Lower lobe of right lung (tissue), 2 donors: ENCODE measurements at places on chromosomes 2 and 18.

DNA sequence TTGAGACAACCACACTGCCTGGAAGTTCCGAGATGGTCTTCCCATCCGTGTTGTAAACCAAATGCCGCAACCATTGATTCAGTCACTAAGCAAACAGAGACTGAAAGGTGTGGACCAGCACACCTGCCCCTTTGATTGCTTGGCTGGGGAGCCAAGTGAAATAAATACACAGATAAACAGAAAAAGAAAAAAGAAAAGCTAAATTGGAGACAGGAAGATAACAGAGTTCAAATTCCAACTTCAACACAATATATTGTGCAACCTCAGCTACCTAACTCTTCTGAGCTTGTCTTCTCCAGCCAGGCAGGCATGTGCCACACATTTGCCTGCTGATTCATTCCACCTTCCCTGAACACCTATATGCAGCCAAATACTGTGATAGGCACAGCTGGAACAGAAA is 110.9 kb downstream of the PID1 start:
- DNase-seq = no peak

GRCh38 chr18:74933930-74934329 is 275.0 kb downstream of the PTGR3 start:
- DNase-seq = no peak

- no peak for DNase-seq
These were observed 134.8 kb downstream of the GCA start for GRCh38 chr2:162478721-162479129.

DNA sequence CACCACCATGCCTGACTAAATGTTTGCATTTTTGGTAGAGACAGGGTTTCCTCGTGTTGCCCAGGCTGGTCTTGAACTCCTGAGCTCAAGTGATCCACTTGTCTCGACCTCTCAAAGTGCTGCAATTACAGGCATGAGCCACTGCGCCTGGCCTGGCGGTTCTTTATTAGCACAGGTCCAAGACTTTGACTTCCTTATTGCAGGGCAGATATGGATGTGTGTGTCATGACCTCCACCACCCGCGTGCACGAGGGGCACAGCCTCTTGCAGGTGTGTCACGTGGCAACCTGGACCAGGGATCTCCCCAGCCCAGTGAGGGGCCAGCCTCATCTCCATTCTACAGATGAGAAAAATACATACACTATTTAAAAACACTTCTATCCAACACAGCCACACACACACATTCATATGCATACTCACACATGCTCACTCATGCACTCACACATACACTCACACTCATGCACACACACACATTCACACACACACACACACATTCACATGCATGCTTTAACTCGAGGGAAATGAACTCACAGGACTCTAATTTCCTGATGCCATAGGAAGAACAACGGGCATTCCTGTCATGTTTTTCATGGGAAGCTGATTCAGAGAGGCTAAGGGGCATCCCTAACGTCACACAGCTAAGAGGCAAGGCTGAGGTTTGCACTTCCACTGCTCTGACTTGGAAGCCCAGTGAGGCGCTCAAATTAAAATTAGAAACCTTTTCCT is 38.8 kb downstream of the RRM2 start:
- DNase-seq = no peak

- DNase-seq = no peak
These were observed 55.5 kb upstream of the ZDBF2 start for GRCh38 chr2:206218796-206219499.
